ENCODE measurements at places on chromosomes 13 and 19.
A peak's percentile ranks its signal among the peaks of the same experiment; 100 is the strongest.

GRCh38 chr19:6417713-6418561 is 6.7 kb downstream of the KHSRP start:
- no peak for DNase-seq

GRCh38 chr19:14544047-14544446 is 14.7 kb downstream of the TECR start:
- DNase-seq = no peak

DNA sequence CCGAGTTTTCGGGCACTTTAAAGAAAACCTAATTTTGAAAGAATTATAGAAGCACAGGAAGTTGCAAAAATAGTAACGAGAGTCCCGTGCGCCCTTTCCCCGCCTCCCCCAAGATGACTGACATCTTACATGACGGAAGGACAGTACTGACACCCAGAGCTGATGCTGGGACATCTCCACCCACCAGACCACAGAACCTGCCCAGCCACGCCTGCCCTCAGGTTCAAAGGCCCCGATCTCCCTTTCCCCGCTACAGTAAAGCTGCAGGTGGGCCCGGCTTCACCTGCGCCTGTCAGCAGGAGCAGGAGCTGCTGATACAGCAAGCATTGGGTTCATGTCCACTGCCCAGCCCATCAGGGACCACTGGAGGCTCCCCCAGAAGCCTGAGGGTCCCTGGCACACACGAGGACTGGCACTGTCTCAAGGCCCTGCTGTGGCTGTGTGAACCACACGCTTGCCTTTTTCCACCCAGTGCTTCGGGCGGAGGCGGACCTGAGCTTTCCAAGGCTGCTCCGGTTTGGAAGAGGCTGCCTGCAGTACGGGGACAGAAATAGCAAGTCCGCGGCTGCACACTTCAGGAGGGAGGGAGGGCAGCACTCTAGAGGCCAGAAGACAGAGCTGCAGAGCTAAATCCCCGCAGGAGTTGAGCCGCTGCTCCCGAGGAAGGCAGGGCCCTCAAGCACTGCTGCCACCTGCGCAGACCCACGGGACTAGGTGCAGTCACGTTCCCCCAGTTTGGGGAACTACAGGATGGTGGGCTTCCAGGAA is 8.7 kb downstream of the MAP2K2 start:
- DNase-seq = peak; percentile 83

DNA sequence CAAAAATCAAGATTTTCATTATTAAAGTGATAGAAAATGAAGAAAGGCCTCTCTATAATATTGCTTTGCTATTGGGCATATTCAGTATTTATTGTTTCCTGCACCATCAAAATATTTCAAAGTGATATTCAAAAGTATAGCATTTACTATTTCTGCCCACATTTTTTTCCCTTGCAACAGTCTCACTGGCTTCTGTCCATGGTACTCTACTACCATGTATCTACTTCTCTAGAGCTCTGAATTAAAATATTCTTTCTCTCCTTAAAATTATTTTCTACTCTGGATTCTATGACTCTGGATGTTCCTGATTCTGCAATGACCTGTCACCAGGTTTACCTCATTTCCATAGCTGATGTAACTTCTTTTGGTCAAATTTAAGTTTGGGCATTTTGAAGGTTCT is 1508.3 kb upstream of the PRR20A start:
- no peak for DNase-seq

DNA sequence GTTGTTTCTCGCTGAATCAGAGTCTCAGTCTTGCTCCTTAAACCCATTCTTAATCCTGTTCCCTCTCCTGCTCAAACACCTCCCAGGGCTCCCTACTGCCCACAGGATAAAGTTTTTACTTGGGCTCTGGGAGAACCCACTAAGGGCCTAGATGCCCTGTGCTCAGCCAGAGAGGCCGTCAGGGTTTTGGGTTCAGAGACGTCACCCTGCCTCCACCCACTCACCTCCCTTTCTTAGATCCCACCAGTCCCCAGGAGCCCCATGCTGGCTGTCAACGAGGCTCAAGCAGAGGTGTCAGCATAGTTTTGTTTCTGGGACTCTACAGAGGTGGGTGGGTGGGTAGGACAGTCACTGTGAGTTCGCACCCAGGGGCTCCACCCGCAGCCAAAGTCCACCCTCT is 15.5 kb upstream of the CYP4F2 start:
- no peak for DNase-seq

GRCh38 chr13:60838581-60838980 is 441.6 kb downstream of the TDRD3 start:
- DNase-seq = no peak

GRCh38 chr13:44752164-44752563 is 176.0 kb upstream of the TSC22D1 start:
- DNase-seq = no peak

GRCh38 chr19:23698711-23699520 is 11.9 kb upstream of the ZNF675 start:
- no peak for DNase-seq

GRCh38 chr13:25166306-25166705 is 5.8 kb downstream of the AMER2 start:
- DNase-seq = no peak

GRCh38 chr19:16016226-16017137 is 59.8 kb upstream of the TPM4 start:
- no peak for DNase-seq

- no peak for DNase-seq
Measured at GRCh38 chr13:40161931-40162330, 504.5 kb downstream of the FOXO1 start.

GRCh38 chr19:41702171-41702651 is 6.2 kb upstream of the CEACAM5 start:
- no peak for DNase-seq

DNA sequence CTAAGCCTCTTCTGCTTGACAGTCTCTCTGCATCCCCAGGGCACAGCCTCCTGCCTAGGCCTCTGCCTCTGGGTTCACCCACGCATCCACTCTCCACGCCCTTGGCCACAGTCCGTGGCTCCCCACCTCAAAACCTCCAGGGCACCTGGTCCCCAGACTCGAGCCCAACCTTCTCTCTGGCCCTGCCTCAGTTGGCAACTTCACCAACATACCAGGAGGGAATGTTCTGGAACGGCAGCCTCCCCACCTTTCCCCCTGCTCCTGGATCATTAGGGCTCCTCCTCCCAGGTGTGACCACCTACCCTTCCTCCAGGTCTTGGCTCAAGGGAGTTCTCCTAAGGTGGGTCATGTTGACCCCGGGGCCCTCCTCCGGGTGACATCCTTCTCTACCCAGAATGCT is 69.1 kb downstream of the SOX1 start:
- DNase-seq = no peak

GRCh38 chr13:111080642-111081041 is 34.5 kb upstream of the ARHGEF7 start:
- DNase-seq = no peak

DNA sequence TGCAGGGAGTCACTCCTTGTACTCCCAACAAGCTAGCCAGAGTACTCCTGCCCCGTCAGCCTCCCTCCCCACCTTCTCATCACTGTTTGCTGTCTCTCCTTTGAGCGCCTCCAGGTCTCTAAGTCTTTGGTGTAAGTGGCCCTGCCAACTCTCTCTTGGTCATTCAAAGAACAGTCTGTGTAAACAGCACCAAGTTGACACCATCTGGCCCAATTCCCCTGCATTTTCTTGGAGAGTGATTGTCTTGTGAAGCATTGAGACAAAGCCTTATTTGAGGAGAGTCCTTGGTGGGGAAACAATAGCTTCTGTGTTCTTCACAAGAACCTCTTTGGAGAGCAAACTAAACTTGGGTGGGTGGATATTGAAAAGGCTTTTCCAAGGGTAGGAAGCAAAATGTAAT is 114.6 kb upstream of the RNF113B start:
- DNase-seq = no peak

GRCh38 chr13:67308004-67308772 is 78.1 kb upstream of the PCDH9 start:
- no peak for DNase-seq

DNA sequence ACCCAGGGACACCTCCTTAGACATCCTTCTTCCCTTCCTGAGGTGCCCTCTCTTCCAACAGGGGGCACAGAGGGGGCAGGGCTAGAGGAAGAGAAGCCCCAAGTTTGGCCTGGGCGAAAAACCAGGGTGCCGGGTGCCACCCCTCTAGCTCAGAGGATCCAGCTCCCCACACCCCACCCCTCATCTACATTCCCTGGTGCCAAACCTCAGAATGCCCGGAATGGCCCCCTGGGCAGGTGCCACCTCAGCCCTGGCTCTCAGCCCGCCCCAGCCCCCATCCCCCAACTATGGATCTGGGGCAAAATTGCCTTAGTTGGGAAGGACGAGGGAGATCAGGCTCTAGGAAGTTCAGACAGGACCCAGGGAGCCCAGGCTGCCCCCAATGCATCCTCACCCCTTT is 2.0 kb downstream of the CNN1 start:
- DNase-seq = no peak

GRCh38 chr19:4375164-4376027 is 25.0 kb downstream of the SH3GL1 start:
- no peak for DNase-seq

- no peak for DNase-seq
Measured at GRCh38 chr19:18650468-18651041, 13.7 kb downstream of the KLHL26 start.

DNA sequence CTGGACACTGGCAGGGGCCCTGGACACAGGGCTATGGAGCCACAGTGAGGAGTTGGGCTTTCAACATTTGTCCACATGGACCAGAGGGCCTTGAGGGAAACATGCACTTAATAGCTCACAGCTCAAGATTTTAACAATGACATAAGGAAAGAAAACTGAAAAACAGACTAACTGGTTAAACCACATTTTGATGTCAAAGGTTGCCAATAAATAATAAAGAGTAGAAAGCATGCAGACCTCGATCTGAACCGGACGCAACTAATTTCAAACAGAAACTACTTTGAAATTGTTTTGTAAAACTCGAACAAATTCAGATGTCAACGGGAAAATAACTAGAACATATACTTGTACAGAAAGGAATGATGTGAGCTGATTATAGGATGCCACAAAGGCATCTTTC is 15.5 kb upstream of the ZNF888 start:
- DNase-seq = no peak

- no peak for DNase-seq
Measured at GRCh38 chr13:111516712-111517640, 196.5 kb downstream of the TEX29 start.

DNA sequence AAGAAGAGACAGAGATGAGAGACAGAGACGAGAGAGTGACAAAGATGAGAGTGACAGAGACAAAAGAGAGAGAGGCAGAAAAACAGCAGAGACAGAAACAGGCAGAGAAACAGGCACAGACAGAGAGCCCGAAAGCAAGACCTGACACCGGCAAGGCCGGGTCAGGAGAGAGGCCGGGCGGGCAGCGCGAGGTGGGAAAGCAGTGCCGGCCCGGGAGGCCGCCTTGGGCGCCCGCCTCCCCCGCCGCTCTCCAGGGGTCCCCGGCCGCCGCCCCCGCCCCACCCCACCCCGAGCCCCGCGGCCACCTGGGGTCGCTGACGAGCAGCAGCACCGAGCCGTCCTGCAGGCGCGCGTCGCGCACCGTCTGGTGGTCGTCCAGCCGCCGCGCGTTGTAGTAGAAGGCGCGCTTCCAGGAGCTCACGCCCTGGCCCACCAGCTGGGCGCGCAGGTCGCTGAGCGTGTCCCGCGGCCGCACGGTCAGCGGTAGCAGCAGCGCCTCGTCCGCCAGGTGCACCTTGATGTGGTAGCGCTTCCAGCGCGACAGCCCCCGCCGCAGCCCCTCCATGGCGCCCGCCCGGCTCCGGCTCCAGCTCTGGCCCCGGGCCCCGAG is at the start of gene TINCR:
TSS of gene TINCR (minus strand) at position 594 of the 610 bp plus-strand sequence.
- DNase-seq = no peak

- DNase-seq = peak; percentile 49
Measured at GRCh38 chr19:42028304-42029216, 34.5 kb upstream of the ATP1A3 start.

DNA sequence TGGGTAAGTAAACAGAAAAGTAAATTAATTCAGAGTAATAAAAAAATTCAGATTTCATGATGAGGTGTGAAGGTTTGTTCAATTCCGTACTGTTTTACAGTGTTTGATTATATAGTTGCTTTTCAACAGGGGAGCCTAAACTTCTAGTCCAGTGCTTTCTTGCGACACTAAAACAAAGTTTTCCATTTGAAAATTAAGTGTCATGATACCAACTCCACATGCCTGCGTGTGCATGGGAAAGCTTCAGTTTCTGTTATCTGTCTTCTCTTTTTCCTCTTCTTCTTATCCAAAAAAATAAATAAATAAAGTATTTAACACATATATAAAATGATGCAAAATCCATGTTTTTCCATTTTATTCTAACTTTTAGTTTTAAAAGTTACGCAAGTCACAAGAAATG is 165.3 kb downstream of the DACH1 start:
- no peak for DNase-seq

- DNase-seq = no peak
Measured at GRCh38 chr13:52127378-52127777, 1.5 kb downstream of the NEK5 start.

All from activated naive CD4-positive, alpha-beta T cell treated with anti-CD3 and anti-CD28 coated beads for 36 hours (primary cell).